ENCODE measurements at places on chromosomes 16 and 17.

DNA sequence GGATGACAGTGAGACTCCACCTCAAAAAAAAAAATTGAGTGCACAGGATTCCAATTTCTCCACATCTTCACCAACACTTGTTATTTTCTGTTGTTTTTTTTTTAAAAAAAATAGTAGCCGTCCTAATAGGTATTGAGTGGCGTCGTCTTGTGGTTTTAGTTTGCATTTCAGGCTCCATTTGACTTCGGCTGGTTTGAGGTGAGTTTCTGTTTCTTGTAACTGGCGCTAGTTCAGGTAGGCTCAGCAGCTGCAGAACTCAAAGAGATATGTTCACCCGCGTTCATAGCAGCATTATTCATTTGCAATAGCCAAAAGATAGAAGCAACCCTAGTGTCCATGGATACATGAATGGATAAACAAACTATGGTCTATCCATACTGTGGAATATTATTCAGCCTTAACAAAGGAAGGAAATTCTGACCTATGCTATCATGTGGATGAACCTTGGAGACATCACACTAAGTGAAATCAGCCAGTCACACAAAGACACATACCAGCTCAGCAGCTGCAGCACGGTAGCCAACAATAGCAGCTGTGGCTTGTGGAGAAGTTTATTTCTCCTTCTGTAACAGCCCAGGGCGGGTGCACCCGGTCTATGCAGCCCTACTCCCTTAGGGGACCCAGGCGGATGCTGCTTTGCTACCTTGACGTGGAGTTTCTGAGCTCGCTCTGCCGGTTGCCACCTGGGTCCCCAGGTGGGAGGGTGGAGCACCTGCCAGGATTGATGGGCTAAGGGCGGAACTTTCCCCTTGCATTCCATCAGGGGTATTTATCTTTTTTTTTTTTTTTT, 44.9 kb downstream of the TMEM235 start:
- DNase-seq = no peak

DNA sequence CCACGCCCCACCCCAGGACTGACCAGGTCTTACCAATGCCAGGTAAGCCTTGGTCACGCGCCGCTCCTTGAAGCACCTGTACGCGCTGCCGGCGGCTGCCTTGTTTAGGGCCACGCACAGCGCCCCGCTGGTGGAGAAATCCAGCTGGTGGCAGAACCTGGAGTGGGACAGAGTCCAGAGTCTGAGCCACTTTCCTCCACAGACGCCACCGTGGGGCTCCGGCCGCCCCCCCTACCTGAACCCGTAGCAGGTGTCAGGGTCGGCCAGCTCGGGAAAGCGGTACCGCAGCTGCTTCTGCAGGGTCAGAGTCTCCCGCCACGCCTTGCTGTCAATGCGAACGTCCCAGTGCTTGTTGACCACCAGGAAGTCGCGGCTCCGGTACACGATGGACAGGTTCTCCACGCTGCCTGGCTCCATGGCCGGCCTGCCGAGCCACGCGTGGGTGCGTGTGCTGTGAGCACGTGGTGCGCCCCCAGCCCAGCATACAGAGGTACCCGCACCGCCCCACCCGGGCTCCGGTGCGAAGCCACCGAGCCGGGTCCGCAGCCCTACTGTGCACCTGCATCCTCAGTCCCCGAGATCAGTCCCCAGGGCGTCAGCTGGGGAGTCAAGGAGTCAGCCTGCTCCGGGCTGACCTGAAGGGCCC, 737 bp downstream of the RPUSD1 start:
- no peak for DNase-seq

- no peak for DNase-seq
These were observed 35.9 kb downstream of the PITPNC1 start for GRCh38 chr17:67412941-67413340.

DNA sequence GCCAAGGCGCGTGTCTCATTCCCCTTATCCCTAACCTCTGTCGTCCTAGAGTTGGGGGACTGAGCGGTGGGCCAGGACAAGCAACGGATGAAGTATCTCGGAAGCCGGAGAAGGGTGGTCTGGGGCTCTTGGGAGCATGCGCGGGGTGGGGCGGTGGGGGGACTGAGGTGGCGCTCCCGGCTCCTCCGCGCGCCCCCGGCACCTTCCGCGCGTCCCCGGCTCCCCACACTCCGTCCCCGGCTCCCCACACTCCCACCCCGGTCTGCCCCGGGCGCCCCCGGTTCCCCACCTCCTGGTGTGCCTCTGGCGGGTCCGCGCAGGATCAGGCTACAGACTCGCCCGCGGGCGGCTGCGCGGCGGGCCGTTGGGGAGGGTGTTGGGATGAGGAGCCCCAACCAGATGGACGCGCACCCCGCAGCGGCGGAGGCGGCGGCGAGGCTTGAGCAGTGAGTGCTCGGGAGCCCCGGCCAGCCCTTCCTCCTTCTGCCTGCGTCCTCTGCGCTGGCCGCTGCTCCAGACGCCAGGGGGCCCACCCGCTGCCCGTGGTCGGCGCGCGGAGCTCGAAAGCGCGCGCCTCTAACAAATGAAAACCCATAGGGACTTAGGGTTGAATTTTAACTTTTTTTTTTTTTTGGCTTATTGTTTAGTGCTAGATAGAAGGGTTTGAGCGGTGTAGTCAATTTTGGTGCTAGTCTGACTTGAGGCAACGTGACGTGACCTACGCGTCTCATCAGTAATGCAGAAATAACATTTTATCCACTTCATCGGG, 5.6 kb upstream of the CRYM start:
- no peak for DNase-seq

- DNase-seq = no peak
These were observed 100.5 kb downstream of the SMG6 start for GRCh38 chr17:2202996-2203575.

DNA sequence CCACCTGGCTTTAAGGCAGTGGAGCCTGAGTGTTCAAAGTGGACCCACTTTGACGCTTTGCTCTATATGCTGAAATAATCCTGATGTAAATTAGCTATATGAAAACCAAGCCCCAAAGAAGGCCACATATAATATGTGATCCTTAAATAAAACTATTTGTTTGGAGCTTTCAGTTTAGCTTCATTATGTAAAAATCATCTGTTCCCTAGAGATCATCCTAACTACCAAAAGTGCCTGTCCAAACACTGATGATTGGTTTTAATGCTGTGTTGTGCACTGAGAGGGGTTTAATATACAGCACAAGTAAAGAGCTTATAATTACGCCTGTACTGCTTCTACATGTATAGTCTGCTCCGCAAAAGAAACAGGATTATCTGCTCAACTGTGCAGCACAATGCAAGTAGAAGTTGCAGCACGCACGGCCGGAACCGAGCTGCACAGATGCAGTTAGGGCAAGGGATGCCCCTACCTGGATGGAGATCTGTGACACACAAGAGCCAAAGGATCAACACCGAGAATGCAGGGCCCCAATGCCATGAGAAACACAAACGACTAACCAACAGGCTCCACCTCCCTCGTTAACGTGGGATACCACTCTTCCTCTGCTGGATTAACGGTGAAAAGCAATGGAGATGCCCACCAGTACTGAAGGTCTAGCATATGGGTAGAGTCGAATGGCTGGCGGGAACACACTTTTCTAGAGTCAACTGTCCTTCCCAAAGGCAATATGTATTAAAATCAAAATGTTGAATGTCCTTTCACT, 20.5 kb downstream of the USP7 start:
- DNase-seq = no peak

GRCh38 chr17:79691931-79692330, 38.8 kb upstream of the ENPP7 start:
- DNase-seq = no peak

- no peak for DNase-seq
These were observed 2.0 kb upstream of the GSE1 start for GRCh38 chr16:85611194-85611443.

GRCh38 chr17:20179041-20179440, 169.9 kb downstream of the SPECC1 start:
- DNase-seq = no peak

DNA sequence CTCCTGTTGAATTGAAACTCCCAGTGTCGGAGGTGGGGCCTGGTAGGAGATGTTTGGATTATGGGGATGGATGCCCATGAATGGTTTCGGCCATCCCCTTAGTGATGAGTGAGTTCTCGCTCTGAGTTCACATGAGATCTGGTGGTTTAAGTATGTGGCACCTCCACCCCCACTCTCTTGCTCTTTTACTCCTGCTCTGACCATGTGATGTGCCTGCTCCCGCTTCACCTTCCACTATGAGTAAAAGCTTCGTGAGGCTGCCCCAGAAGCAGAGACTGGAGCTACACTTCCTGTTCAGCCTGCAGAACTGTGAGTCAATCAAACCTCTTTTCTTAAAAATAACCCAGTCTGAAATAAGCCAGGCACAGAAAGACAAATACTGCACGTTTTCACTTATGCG, 512.4 kb downstream of the HS3ST4 start:
- no peak for DNase-seq

GRCh38 chr16:64008131-64008530, 1113.7 kb downstream of the CDH11 start:
- DNase-seq = no peak

GRCh38 chr17:80631142-80632045, 86.8 kb downstream of the RPTOR start:
- DNase-seq = no peak

DNA sequence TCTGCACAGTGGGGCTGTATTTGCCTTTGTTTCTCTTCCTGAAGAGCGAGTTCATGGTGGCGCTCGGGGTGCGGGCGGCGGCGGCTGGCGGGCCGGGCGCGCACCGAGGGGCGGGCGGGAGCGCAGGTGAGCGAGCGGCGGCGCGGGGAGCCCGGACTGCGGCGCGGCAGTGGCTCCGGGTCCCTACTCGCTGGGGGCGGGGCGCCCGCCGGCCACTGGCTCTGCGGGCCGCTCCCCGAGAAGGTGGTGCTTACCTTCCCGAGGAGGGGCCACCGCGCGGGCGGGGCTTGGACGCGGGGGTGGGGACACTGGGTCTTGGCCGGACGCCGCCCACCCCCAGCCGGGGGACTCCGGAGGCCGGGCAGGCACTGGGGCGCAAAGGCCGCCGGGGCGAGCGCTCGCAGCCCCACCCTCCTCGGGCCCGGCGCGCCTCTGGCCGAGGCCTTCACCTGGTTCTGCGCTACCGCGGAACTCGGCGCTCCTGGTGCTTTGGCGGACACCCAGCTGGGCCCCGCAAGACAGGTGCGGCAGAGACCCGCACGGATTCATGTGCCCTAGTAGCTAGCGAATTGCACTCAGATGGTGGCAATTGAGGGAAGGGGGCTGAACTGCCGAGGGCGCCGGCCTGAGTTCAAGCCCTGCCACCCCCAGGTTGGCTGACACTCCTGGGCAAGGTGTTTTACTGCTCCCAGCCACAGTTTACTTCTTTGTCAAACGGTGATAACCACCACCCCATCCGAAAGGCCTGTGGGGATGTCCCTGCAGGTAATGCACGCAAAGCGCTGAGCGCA, at the start of gene PPL:
PPL (minus strand) TSS at position 158 of the 791 bp plus-strand sequence; CDS start at position 55, 103 bp downstream.
- DNase-seq = no peak

DNA sequence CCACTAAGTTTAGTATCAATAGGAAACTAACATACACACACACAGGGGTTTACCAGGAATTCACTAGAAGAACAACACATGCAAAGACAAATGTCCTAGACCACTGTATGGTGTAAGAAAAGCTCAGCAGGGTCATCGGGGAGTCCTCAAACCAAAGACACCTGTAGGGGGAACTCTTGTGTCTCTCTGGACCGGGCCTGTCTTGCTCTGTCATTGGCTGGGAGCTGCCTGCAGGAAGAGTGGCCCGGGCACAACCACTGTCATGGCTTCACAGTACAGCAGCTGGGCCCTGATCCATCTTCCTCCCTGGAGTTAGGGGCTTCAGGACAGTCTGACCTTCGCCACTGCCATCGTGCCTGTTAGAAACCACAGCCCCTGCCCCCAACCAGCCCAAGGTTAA, 263.6 kb upstream of the DYNLRB2 start:
- no peak for DNase-seq

GRCh38 chr17:67594115-67594880, 123.4 kb upstream of the NOL11 start:
- no peak for DNase-seq

- DNase-seq = no peak
These were observed 8.4 kb downstream of the SLC25A10 start for GRCh38 chr17:81720267-81721071.

DNA sequence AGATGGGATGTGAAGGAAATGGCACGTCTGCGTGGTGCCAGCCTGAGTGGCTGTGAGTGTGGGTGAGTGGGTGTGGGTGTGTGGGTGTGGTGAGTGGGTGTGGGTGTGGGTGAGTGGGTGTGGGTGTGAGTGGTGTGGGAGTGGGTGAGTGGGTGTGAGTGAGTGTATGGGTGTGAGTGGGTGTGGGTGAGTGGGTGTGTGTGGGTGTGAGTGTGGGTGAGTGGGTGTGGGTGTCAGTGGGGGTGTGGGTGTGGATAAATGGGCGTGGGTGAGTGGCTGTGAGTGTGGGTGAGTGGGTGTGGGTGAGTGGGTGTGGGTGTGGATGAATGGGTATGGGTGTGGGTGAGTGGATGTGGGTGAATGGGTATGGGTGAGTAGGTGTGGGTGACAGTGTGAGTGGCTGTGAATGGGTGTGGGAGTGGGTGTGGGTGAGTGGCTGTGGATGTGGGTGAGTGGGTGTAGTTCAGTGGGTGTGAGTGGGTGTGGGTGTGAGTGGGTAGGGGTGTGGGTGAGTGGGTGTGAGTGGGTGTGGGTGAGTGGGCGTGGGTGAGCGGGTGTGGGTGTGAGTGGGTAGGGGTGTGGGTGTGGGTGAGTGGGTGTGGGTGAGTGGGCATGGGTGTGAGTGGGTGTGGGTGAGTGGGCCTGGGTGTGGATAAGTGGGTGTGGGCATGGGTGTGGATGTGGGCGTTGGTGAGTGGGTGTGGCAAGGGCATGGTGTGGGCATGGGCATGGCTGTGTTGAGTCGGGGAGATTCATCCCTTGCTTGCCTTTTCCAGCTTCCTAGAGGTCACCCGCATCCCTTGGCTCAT, 80.8 kb downstream of the ZDHHC7 start:
- no peak for DNase-seq

DNA sequence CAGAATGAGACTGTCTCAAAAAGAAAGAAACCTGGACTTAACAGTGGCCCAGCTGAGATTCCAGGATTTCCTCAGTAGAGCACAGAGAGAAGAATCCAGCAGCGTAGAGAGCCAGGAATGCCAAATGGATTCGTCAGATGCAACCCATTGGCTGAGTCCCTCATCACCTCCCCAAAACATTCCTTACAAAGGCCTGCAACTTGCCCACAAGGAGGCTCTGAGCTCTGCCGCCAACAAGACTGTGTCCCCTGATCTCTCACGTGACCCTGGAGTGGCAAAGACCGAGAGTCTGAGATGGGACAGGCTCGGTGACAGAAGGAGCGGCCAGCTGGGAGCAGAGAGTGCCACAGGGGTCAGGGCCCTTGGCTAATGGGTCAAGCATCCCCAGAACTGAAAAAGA, 6.9 kb upstream of the CHMP6 start:
- DNase-seq = peak; percentile 88

GRCh38 chr16:3029491-3030221, 5.8 kb downstream of the THOC6 start:
- no peak for DNase-seq

- DNase-seq = no peak
These were observed 51.6 kb downstream of the NUP93 start for GRCh38 chr16:56781528-56781961.

DNA sequence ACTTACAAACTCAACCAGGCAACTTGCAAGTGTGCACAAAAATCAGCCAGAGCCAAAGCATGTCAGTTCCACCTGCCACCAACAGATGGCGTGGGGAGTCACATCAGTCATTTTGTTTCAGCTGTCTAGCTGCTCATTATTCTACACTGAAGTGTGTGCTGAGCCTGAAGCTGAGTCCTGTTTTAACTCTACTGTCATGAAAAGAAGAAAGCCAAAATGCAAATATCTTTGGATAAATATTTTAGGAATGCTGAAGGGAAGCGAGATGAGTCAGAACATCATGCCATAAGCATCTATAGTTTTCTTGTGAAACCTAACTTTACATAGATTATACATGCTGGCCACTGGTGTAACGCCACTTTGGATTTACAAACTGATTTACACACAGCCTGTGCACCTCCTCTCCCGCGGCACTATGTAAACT, 172.6 kb downstream of the CDK5R1 start:
- peak; percentile 44 for DNase-seq

Data from H4 (cell line).